Kidney glomerular epithelial cell (primary cell): ENCODE measurements at places on chromosomes 5 and 9.

GRCh38 chr9:114574438-114574837, 13.1 kb upstream of the ATP6V1G1 start:
- DNase-seq = no peak

DNA sequence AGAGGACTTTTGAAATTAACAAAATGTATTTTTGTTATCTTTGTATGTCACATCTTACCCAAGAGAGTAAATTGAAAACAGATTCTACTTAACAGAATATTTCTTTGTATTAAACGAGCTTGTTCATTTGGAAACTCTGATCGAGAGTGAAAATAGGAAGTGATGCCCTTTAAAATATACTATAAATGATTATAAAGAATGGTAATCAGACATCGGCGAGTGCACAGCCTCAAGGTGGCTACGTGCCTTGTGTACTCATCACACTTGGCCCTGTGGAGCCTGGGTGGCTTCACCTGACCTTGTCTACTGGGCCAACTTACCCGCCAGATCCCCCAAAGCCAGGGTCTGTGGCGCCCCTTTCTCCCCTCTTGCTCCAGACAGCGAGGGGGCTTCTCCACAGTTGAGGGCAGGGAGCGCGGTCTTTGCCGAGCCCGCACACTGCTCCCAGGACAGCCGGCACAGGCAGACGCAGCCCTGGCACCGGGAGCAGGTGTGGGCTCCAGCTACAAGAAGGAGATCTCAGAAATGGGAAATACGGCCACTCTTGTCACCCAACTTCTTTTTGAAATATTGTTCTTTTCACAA, 243.2 kb downstream of the CEMIP2 start:
- no peak for DNase-seq

DNA sequence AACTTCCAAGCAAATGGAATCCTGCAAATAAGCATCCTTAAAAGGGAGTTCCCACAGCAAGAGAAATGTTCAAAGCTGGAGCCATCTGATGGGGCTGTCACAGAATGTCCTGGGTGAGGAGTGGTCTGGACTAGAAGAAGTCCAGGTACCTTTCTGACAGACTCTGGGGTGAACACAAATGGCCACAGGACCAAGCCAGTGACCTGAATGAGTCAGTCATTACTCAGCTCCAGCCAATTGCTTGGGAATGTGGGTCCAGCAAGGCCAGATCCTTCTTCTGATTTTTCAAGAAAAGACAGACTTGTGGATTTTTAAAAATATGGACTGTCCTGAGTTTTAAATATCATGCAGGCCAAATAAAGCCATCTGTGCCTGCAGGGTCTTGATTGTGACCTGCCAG, 30.1 kb downstream of the GALNT10 start:
- DNase-seq = peak; percentile 20

DNA sequence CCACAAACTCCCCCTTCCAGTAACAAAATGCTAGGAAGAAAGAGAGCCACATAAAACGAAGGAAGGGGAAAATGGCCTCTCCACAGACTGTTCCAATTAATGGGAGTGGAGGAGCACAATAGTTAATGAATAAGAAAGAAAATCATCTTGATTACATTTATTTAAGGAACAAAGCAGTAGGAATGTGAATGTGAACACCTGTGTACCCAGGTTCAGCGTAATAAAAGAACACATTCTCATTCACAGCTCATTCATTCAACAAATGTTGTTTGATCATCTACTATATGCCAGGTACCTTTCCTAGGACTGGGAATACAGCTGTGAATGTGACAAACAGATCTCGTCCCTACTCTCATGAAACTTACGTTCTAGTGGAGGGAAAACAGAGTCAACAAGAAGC, 35.7 kb downstream of the SIL1 start:
- no peak for DNase-seq

GRCh38 chr9:97747201-97747965, 50.2 kb upstream of the XPA start:
- DNase-seq = no peak

DNA sequence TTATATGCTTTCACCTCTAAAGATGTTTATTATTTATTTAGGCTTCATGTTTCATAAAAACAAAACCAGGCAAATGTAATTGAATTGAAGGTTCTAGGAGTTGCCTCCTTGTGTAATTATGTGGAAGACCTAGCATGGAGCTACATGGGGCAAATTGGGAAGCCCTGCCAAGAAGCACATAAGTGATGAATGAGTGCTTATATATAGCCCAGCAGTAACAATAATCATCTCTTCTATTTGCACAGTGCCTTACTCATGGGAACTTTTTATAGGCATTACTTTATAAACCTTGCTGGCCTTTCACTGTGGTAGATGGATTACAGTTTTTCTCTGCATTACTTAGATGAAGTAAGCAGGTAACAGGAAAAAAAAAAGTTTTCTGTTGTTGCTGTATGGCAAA, 40.0 kb upstream of the GRAMD2B start:
- no peak for DNase-seq

DNA sequence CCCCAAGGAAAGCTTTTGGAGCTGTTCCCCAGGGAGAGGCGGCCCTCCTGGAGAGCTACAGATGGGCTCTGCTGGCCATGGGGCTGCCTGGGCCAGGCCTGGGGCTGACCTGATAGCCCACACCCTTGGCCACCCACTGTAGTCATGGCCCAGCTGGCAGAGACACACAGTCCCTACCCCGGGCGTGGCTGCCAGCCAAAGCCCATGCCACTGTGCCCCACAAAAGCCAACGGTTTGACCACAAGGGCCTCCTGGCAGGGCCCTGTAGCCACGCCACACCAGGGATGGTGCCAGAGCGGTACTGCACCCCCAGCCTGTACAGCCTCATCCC, 15.2 kb downstream of the NACC2 start:
- DNase-seq = no peak

- no peak for DNase-seq
These were observed 134.7 kb downstream of the DPYSL3 start for GRCh38 chr5:147375151-147375550.

DNA sequence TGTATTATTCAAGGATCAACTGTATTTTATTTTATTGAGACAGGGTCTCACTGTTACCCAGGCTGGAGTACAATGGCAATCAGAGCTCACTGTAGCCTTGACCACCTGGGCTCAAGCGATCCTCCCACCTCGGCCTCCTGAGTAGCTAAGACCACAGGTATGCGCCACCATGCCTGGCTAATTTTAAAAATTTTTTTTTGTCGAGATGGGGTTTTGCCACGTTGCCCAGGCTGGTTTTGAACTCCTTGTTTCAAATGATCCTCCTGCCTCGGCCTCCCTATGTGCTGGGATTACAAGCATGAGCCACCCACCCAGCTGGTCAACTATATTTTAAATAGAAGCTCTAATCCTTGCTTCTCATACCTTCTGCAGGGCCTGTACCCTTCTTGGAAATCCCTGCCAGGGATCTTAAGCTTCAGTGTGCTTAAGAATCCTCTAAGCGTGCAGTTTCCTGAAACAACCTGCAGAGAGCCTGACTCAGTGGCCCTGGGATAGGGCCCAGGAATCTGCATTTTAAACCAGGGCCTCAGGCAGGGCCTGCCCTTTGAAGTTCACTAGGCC, 2.9 kb downstream of the AKNA start:
- DNase-seq = no peak

DNA sequence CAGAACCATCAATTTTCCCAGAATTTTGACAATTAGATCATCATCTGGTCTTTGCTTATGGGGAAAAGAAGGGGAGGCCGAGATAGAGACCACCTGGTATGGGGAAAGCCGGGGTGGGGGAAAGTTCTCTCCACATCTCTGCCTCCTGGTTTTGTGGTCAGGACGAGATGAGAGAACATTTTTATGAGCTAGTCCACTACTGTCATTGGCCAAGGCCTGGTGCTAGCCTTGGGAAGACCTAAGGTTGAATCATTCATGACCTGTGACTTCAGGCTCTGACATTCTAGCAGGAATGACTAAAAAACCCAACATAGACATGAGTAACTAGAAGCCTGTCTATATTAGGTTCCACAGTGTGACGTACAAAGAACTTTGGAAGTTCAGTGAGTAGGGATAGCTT, 135.2 kb downstream of the PTTG1 start:
- DNase-seq = peak; percentile 58

DNA sequence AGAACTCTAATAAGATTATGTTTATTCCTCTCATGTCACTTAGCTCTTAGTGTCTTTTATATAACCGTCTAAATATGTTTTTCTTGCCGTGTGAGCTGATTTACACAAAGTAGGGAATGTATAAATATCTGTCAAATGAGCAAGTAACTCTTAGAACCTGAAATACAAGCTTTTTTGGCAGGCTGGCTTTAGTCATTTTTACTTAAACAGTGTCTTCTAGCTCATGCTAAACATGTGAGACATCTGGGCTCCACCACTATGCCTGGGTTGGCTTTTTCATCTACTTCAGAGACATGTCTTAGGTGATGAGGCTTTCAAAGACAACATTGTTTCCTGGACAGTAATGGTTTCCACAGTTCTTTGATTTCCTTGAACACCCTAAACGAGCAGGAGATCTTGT, 137.2 kb upstream of the ZNF608 start:
- DNase-seq = no peak

DNA sequence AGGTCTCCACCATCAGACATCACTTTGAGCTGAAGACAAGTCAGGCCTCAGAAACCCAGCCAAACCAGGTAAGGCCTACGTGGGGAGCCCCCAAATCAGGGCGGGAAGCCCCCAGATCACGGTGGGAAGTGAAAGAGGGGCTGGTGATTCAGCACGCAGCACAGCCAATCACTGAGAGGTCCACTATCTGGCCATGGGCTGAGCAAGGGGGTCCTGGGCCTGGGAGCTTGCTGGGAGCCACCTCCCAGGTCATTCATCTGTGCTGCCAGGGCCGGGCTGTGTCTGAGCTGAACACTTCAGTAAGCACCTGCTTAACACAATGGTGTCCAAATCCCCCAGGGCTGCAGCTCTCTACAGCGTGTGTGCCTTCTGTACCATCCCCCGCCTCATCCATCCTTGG, 15.5 kb downstream of the MED10 start:
- no peak for DNase-seq

DNA sequence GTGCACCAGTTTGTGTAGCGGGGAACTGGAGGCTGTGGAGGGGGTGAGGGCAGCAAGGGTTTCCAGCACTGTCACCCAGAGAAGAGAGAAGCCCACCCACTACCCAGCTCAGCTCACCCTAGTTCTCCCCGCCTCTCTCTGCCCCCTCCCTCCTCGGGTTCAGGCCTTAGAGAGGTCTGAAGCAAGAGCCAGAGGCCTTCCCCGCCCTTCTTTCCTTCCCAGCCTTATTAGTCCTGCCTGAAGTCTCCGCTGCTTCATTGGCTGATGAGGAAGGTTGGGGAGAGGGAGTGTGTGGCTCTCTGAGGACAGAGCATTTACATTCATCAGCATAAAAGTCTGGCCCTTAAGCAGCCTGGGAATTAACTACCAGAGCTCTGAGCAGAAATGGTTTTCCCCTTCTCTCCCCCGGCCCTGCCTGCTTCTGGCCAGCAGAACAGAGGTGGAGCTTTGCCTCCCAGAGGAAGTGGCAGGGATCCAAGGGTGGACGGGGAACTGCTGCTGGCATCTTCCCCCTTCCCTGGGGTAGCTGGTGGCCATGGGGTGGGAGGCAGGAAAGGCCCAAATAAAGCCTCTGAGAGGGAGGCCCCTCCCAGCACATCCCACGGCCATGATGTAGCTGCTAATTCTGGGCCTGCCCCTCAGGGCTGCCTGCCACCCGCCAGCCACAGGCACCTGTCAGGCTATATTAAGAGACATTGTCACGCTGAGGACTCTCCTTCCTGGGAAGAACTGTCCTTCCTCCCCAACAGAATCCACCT, 4.1 kb downstream of the DNAJB5 start:
- DNase-seq = no peak

DNA sequence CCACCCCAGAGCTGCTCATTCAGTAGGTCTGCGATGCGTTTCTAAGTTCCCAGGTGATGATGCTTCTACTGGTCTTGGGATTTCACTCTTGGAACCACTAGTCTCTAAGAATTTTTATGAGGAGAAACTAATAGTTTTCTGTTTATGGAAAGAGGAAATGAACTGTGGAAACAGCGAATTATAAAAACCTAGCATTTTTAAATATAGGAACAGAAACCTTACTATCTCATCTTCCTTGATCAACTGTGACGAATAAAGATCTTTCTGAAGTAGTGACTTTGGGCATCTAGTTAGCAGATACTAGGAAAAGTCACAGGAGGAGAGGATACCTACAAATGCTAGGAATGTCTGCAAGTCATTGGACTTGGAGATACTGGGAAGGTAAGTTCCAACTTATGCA, 376.8 kb upstream of the RFX3 start:
- no peak for DNase-seq

DNA sequence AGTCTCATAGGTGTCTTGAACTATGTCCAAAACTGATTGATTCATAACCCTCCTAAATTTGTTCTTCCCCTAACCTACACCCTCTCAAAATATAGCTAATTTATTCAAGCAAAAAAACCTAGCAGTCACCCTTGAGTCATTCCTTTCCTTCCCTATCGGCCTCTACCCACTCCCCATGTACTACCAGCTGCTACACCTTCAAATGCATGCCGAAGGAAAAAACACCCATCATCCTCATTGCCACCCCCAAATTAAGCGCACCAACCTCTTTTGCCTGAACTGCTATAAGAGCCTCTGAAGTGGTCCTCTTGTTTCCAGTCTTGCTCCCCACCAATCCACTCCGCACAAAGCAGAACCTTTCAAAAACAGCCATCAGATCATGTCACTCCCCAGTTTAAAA, 12.6 kb downstream of the LIFR start:
- DNase-seq = no peak

DNA sequence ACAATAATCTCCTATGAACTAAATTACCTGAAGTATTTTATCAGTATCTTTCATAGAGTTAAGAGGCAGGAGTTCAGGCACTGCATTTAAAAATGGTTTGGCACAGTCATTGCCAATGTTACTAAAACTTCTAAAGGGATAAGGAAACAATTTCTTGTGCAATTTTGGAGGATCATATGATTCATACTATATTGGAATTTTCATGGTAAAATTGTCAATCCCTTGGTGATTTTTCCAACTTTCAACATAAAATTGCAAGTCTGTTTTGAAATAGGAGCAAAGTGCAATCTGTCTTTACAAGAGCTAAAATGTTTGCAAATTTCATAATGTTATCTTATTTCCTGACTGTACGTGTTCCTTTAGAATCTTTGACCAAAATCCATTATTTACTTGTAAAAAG, 211.1 kb downstream of the DMRTA1 start:
- no peak for DNase-seq

DNA sequence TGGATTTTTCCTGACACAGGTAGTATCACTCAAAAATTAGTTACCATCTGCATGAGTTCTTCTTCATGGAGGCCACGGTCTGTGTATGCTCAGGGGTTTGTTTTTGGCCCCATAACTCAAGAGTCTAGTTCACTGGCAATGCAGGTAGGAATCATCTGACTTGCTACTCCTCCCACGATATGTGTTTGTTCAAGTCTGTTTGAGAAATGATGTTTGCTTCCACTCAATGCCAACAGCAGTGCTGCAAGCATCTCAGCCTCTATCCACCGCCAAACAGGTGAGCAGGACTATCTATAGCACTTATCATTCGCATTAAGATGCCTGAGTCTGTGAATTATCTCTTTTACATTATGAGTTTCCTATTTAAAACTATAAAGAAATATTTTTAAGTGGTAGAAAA, 264.8 kb upstream of the PTGER4 start:
- DNase-seq = no peak
